ENCODE measurements at places on chromosomes 6 and 20.

GRCh38 chr20:37071481-37071911, 24.3 kb downstream of the RBL1 start:
- peak; percentile 82 for DNase-seq

GRCh38 chr20:22462975-22463914, 121.1 kb downstream of the FOXA2 start:
- DNase-seq, result no peak

GRCh38 chr20:55004044-55004443, 528.7 kb downstream of the DOK5 start:
- no peak for DNase-seq

- peak; percentile 29 for DNase-seq
These were observed 9.9 kb upstream of the SPATS1 start for GRCh38 chr6:44332585-44332984.

DNA sequence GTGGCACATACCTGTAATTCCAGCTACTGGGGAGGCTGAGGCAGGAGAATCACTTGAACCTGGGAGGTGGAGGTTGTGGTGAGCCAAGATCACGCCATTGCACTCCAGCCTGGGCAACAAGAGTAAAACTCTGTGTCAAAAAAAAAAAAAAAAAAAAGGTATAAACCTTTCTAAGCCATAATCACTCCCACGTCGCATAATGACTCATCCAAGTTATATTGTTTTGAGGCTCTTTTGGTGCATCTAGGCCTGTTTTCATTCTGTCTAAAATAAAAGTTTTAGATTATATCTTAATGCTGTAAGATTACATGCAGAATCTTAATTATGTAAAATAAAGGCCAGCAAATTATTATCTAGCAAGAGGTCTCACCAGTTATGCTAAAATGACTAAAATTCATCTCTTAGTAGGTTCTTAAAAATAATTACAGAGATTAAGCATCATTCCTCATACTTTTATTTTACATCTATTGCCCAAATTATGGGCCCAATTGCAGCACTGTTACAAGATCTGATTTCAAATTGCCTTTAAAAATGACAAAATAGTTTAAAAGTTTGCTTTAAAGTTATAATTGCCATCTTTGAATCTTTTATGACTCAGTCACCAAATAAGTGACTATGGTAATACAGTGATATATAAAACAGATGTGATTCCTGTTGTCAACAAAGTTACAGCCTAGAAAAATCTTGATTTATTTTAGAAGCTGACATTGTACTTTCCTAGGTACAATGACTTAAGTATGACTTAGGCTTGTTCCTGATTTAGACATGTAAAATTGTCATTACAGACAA, 10.4 kb upstream of the SUMO4 start:
- DNase-seq, result no peak

DNA sequence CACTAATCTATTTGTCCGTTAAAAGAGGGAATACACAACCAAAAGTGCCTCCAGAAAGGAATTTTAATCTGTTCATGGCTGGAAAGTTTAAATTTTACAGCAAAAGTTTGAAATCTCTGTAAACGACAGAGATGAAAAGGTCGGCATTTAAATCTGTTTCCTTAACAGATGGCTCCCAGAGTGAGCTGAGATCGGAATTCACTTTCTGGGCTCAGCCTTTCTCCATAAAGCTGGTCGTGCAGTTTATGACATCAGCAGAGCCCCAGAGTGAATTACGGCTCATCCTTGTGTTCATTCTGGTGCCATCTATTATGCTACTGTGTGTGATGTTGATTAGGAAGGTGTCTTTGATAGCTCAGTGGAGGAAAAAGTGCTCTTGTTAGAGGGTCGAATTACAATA, 117.6 kb upstream of the ZFP64 start:
- no peak for DNase-seq

GRCh38 chr6:16436550-16436949, 198.2 kb downstream of the GMPR start:
- no peak for DNase-seq

- DNase-seq, result peak; percentile 9
These were observed 241.0 kb downstream of the DLL1 start for GRCh38 chr6:170049641-170050561.

- no peak for DNase-seq
These were observed 6.2 kb upstream of the CGA start for GRCh38 chr6:87101067-87101466.

DNA sequence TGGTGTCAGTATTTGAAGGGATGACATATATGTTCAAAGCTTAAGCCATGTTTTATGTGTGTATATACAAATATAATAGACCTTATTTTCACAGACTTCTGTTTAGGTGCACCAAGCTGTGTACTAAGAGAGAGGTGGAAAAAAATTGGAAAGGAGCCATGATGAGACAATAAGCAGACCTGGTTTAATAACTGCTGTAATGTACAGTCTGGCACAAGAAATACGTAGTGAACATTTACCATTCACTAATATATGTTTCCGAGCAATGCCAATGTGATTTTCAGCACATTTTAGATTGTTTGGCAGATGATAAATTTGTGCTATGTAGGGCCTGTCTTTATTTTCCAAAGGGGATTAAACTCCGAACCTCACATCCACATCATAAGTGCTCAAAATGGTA, 116.3 kb downstream of the KHDC1L start:
- no peak for DNase-seq

GRCh38 chr6:25449774-25450173, 170.6 kb downstream of the CARMIL1 start:
- no peak for DNase-seq

GRCh38 chr20:35988910-35989463, 20.6 kb downstream of the CNBD2 start:
- DNase-seq, result peak; percentile 12

GRCh38 chr6:154509421-154510143, 903 bp downstream of the CNKSR3 start:
- peak; percentile 33 for DNase-seq

DNA sequence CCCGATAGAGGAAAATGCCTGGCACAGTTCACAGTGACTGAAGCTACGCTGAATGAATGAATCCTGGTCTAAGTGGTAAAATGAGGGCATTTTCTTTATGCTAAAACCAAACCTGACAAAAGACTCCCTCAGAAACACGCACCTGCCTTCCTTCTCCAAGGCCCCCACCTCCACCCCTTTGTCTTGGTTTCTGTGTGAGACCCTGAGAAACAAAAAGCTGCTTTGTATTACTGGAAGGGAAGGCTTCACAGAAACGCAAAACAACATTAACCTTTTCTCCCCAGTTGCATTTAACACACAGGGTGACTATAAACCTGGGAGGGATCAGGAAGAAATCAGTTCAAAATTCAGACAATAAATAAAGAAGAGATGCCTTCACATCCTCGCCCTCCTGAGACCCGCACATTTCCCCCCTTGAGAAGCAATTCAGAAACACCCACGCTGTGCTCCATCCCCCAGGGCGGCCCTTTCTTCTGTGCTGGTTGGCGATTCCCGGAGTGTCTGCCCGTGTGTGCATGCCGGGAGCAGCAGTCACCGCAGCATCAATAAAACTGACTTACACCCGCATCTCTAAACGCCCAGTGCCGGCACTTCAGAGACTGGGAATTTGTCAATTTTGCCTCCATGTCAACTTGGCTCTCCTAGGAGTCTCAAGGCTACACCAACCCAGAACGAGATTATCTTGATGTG, 67.2 kb upstream of the TRAF3IP2 start:
- no peak for DNase-seq

- no peak for DNase-seq
These were observed 304.7 kb upstream of the SGK1 start for GRCh38 chr6:134622382-134623173.

DNA sequence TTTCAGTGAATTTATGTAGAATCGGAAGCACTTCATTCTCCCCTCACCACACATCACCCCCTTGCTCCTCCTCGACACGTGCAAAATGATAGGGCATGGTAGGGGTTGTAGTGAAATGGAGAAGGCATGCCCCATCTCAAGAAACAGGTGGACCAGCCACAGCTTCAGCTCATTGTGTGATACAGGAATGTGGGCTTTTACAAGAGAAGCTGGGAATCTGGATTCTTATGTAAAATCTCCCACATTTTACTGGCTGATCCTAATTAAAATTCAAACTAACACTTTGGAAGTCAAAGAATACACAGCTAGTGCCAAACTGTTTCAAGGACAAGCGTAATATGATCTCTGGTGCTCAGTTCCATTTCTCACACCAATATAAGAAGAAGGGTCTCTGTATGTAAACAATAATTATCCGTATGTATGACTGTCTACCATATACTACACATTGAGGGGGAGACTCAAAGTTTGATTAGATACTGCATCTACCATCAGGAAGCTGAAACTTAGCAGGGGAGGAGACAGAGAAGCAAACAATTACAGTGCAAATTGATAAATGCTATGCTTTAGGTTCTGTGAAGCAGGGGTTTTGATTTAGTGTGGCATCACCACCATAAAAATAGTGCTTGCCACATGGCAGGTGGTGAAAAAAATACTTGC, 24.3 kb upstream of the KIAA0408 start:
- no peak for DNase-seq

DNA sequence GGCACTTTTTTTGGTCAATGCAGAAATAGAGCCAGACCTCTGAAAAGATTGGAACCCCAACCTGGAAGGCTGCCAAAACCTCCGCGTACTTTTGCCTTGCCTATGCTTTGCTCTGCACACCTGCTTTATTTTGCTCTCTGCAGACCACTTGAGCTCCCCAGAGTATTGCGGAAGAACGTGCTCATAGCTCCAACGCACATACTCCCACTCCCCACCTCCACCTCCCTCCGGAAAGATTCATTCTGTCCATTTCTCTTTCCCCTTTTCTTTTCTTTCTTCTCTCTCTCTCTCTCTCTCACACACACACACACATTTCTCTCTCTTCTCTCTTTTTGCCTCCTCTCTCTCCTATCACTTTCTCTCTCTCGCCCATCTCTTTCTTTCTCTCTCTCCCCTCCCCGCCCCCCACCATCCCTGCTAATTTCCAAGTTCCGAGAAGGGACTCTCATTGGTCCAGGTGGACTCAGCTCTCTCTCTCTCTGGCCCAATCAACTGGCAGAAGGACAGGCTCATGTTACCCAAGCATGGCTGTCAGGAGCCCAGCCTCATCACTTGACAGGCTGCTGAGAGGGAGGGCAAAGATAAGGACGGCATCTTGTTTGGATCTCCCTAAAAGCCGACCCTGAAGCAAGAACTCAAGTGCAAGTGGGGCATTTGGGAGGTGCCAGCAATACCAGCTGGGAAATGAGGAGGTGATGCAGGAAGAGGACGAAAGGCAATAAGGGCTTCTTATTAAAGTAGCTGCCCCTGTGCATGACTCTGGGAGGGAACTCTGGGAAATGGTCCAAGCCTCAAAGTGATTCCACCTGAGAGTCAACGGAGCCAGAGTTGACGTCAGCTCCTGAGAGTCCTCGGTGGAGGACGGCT, 246.1 kb downstream of the LY86 start:
- DNase-seq, result no peak

GRCh38 chr6:82057846-82058554, 189.5 kb downstream of the IBTK start:
- peak; percentile 73 for DNase-seq

DNA sequence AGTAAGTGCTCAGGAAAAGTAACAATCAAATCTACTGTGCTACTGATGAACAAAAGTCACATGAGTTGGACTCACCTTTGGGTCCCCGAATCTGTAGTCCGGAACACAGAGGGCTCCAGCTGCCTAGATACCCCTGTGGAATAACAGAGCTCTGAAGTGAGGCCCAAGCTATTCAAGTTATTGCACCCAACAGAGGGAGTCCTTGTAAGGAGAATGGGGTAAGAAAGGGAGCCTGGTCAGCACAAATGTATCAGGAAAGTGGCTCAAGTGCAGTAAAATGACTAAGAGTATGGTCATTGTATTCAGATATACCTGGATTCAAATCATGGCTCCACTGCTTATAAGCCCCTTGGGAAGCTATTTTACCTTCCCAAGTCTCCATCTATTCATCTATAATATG, 20.9 kb downstream of the EDN1 start:
- DNase-seq, result no peak
